Suppressor macrophage treated with lipopolysaccharide for 1 hour (primary cell): ENCODE measurements at places on chromosomes 11 and 22.

- DNase-seq: no peak
These were observed 2.0 kb upstream of the CDK2AP2 start for GRCh38 chr11:67510023-67510345.

DNA sequence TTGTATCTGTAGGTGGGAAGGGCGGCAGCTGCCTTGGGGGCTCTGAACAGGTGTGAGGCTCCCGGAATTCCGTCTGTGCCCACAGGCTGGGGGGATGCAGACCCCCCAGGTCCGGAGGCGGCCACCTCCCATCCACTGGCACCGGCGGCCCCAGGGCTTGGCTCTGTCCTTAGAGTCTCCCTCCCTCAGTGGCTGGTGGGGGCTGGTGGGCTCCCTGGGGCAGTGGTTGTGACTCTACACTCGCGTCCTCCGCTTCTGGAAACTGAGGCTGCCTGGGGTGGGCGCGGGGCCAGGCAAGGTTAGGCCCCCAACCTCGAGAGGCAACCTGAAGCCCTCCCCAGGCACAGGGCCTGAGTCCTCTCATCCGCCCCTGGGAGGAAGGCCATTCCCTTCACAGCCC, 1305.4 kb downstream of the BRD1 start:
- DNase-seq: no peak

- no peak for DNase-seq
These were observed 6.2 kb downstream of the STIM1 start for GRCh38 chr11:3861683-3862082.

GRCh38 chr22:43152357-43153071, 1.2 kb downstream of the TSPO start:
- peak; percentile 67 for DNase-seq

GRCh38 chr11:120068114-120068573, 69.8 kb downstream of the TRIM29 start:
- peak; percentile 73 for DNase-seq

- DNase-seq: no peak
These were observed 24.5 kb downstream of the ADM start for GRCh38 chr11:10329356-10329755.

DNA sequence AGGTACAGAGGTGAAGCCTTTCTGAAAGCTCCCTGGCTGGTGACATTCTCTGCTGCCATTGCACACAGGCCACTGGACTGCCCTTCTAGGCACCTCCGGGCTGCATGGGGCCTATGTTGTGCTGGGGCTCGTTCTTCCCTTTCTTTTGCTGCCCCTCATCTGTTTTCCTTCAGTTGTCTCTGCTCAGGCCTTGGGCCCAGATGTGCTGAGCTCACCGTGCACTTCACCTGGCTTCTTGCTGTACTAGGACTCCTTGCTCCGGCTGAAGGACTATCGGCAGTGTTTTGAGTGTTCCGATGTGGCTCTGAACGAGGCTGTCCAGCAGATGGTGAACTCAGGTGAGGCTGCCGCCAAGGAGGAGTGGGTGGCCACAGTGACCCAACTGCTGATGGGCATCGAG, 59.4 kb downstream of the CABIN1 start:
- no peak for DNase-seq

DNA sequence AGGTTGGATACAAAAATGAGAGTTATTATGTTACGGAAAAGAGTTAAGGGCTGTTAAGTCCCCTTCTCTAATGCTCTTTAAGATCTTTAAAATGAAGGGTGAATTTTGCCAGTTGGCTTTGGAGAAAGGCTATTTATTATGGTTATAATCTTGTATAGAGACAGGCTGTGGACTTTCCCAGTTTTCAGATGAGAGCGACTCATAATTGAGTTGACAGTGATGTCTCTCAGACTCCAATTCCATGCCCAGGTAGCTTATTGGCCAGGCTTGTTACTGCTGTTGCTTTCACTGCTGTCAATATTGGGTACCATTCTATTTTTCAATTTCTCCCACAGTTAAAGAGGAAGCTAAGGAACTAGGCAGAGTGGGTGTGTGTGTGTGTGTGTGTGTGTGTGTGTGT, 13.1 kb downstream of the ENDOD1 start:
- peak; percentile 50 for DNase-seq

GRCh38 chr11:477052-477715, 27.1 kb downstream of the PTDSS2 start:
- no peak for DNase-seq

- no peak for DNase-seq
These were observed 102.0 kb downstream of the TBC1D22A start for GRCh38 chr22:46864314-46865051.

GRCh38 chr22:31651664-31652063, 10.4 kb downstream of the PISD start:
- no peak for DNase-seq

DNA sequence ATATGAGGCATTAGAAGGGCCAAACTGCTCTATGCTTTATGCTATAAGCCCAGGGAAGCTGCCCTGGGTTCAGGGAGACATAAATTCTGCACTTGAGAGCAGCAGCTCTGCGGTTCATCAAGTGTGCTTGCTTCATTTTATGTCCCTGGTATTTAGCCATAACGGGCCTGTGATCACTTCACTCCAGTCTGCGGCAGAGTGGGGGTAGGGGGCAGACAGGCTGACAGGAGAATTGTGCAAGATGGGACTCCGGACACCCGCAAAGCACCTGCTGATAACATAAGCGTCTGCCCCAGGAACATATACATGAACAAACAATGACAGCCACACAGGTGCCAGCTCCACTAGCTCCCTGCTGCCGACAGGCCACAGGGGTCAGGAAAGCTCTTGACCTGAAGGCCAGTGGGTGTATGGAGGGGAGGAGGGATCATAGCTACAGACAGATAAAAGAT, 56.1 kb downstream of the SMCO4 start:
- DNase-seq: peak; percentile 15

DNA sequence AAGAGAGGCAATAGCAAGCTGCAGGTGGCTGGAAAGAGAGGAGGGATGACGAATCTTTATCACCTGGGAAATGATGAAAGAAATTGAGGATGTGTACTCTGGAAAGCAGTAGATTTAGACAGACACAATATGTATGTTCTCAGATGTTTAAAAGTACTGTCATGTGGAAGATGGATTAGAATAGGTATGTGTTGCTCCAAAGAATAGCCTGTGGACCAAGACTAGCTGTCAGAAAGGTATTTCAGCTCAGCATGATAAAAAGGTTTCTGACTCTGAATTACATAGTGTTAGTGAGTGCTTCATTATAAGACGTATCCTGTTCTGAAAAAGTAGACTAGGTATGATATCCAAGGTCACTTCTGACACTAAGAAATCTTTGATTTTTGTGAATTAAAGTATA, 322.4 kb downstream of the CNTN5 start:
- no peak for DNase-seq

DNA sequence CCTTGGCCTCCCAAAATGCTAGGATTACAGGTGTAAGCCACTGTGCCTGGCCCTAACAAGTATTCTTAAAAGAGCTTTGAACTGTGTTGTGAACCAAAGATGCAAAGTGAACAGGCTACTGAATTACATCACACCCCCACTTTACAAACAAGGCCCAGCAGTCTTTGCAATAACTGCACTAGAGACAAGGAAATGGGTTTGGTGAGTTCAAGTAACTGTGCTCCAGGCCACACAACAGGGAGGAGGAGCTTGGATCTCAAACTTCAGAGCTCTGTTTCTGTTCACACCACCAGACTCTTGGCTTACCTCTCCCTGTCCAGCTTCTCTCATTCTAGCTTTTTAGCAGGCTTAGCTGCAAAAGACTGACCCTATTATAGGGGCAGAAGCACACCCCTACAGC, 30.4 kb upstream of the RASL10A start:
- DNase-seq: no peak

DNA sequence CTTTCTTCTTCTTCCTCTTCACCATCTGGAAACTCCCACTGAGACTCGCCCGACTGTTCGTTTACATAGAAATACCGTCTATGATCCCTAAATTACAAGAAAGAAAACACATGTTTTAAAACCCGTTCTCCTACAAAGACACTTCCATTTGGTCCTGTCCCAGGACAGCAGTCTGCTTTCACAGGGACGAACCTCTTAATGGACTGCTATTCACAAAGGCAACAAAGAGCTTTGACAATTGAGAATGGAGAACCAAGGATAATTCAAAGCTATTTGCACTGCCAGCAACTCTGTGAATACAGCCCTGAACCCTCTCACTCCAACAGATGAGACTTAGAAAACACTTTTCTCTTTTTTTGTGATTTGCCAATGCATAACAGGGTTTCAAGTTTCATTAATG, 16.3 kb upstream of the AGBL2 start:
- no peak for DNase-seq

- peak; percentile 45 for DNase-seq
These were observed 11.9 kb upstream of the SH3BP1 start for GRCh38 chr22:37627545-37627944.

- no peak for DNase-seq
These were observed 7.7 kb downstream of the CARD10 start for GRCh38 chr22:37511395-37512104.

DNA sequence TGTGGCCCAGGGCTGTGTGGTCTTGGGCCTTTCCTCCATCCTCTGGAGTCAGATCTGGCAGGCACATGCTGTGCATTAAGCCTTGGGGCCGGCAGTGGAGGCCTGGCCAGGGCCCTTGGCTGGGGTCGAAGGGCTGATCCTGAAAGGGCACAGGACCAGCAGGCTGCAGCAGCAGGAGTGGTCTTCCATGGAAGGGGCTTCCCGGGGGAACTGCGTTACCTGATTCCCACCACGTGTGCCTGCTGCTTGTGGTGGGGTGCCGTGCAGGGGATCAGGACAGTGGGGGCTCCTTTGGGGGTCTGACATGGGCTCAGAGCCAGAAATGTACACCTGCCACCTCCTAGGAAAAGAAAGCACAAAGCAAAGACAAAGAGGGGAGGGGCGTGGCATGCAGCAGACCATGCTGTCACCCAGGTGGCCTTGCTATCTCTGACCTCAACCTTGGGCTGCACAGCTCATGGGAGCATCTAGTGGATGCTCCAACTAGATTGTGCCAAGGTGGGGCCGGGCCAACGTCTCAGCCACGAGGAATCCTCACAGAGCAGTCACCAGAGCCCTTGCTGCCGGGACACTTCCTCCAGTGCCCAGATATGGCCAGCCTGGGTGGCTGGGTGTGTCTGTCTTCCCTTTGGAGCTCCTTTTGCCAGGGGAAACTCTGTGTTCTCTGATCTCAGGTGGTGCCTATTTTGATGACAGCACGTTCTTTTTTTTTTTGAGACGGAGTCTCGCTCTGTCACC, 17.9 kb upstream of the YPEL1 start:
- DNase-seq: no peak

- DNase-seq: peak; percentile 33
These were observed 59.6 kb upstream of the PAX6 start for GRCh38 chr11:31870609-31871309.

DNA sequence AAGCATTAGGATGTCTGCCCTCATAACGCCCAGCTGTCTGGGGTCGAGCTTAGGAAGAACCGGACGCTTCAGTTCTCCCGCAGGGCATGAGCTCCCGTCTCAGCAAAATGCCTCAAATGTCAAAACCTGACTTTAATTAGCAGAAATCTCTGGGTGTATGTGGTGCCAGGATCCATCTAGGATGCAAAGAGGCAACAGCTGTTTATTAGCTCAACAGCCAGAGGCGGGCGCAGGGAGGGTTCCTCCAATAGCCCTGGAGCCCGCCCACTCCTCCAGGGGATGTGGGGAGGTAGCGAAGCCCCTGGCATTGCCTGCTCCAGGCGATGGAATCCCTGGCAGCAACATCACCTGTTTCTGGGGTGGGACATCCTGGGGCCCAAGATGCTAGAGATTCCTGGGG, 39.4 kb upstream of the RTL6 start:
- DNase-seq: no peak

DNA sequence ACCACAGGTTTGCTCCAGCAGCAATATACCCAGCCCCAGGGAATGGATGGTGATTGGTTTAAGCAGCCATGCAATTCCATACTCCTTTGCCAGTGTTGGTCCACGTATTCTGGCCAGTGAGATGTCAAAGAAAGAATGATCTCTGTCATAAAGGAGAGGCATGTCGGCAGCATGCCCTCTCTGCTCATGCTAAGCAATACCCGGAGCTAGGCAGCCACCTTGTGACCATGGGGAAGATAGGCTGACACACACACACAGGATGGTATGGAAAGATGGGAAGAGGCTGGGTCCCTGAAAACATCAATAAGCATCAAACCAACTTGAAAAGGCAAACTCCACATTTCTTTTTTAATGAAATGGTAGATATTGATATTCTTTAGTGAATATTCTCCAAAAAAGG, 5.1 kb downstream of the ABCC8 start:
- DNase-seq: no peak

DNA sequence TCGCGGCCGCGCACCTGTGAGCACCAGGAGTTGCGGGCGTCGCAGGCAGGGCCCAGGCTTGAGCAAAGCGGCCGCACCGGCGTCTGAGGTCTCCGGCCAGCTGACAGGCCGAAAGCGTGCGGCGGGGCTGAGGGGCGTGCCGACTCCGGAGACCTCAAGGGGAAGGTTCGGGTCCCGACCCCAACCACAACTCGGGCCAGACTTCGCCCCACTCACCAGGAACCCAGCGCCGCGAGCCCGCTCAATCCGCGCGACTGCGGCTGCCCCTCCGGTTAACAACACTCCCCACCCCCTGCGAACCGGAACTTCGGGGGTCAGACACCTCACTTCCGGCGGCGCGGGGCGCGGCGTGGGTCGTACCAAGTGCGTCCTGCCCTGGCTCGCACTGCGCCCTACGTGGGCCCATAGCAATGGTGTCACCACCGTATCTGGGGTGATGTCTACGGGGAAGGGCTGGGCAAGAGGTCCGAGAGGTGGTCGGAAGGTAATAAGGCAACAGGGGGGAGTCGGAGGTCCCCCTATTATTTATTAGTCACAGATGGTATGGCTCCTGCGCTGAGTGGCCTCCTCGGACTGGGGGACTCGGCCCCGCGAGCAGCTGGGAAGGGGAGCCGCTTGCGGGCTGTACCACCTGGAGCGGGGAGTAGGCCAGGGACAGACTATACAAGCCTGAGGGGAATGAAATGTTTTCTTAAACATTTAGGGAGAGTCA, at the start of gene SYVN1:
Gene SYVN1 (minus strand): TSS at position 280 of the 712 bp plus-strand sequence. CDS start 918 bp downstream, outside the sequence.
- peak; percentile 90 for DNase-seq

- DNase-seq: no peak
These were observed 35.0 kb downstream of the RDX start for GRCh38 chr11:110261195-110262071.

DNA sequence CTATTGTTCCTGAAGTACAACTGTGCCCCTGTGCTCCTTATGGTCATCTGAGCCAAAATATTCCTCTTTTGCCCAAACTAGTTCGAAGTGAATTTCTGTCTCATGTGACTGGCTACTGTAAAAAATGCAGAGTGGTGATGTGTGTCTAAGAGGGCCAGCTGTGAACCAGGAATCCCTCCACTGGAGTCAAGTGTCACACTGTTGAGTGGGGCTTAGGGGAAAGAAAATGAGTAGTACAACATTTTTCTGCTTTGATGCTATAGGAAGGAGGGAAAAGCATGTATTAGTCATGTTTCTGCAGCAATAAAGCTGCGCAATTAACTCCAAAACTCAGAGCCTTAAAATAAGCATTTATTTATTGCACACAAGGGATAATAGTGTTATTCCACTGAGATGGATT, 39.8 kb upstream of the HMGXB4 start:
- DNase-seq: no peak

- DNase-seq: no peak
These were observed 53.6 kb downstream of the PDHX start for GRCh38 chr11:34970033-34970432.

GRCh38 chr11:65672982-65673381, 10.3 kb upstream of the RELA start:
- DNase-seq: no peak

- DNase-seq: peak; percentile 29
These were observed 14.5 kb upstream of the PHLDA2 start for GRCh38 chr11:2943711-2944118.
